ENCODE measurements at places on chromosomes 16 and 17. TPM values are rescaled to one million over a fixed set of nuclear protein-coding genes. Genes with fewer than 3 reads are reported as not detected.

The CES1 gene
- total RNA-seq, result 376 TPM

The G6PC1 gene
- total RNA-seq, result 271 TPM

The LRRC46 gene
- total RNA-seq, result under 0.01 TPM

GRCh38 chr17:30556374-30557332 is 79.4 kb downstream of the GOSR1 start:
- no peak for DNase-seq

DNA sequence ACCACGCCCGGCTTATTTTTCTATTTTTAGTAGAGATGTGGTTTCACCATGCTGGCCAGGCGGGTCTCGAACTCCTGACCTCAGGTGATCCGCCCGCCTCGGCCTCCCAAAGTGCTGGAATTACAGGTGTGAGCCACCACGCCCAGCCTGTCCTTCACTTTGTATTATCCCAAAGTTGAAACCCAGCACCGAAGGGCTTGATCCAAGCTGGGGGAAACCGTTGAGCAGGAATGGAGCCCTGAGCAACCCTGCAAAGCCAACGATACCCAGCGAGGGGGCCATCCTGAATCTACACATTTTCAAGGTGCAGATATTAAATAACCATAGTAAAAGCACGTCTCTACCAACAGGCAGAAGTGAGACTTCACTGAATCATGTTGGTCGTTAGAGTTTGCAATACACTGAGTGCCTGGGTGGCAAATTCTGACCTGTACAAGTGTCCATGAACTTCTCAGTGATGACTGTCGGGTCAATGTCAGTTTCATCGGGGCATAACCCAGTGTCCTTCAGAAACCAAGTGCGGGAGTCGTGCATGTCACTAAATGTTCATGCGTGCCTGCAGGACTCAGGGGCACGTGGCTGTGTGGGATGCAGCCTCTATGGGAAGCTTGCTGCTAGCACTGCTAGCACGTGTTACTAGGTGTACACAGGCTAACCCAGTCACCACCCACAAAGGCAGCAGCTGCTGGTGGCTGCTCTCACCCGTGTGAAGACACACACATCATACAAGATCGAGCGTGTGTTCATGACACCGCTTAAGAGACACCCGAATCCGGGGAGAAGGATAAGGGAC is 10.5 kb upstream of the RBFOX3 start:
- no peak for DNase-seq

DNA sequence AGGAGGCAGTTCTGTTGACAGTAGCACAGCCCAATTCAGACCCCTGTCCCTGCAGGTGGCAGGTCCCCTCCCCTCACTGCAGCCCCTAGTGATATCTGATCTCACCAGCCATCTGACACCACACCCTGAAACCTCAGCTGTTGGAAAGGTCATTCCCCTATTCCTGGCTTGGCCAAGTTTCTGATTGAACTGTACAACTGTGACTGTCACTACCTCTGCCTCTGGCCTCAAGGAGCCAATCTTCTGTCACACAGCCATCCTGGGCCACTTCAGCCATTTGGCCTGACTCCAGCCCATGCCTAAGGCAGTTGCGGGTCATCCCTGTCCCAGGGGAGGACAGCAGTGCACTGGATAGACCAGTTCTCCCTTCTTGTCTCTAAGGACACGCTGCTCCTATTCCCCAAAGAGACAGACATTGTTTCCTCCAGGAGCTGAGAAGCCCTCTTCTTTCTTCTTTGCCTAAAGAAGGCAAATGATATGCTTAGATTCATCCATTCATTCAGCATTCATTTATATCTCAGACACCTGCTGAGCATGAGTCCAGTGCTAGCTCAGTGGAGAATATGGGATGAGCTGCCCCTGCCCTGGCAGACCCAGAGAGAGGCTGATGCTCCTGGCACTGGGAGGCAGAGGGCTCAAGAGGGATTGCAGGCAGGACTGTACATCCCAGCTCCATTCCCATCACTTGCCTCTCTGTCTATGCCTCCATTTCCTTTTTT is 4.6 kb upstream of the ALDOA start:
- DNase-seq, result no peak

GRCh38 chr16:87878704-87879103 is 9.4 kb upstream of the SLC7A5 start:
- no peak for DNase-seq

GRCh38 chr17:74566132-74566753 is 1.1 kb downstream of the CD300H start:
- DNase-seq, result no peak

GRCh38 chr17:80297996-80298560 is 37.4 kb downstream of the RNF213 start:
- no peak for DNase-seq

DNA sequence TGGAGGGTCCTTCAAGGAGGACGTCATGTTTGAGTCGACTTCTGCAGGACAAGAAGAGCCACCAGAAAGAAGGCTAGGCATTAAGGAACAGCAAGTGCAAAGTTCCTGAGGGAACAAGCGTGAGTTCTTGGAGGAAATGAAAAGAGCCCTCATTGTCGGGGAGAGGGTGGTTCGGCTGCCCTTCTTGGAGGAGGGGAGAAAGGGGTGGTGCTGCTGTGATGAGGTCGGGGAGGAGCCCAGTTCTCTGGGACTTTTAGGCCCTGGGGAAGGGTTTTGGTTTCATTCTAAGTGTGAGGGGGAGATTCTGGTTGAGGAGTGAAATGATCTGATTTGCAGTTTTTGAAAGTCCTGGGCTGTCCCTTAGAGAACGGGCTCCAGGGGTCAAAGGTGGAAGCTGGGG is 4.1 kb downstream of the BICDL2 start:
- no peak for DNase-seq
